ENCODE measurements at places on chromosomes 11 and 22. TPM values are rescaled to one million over a fixed set of nuclear protein-coding genes. Genes with fewer than 3 reads are reported as not detected.

DNA sequence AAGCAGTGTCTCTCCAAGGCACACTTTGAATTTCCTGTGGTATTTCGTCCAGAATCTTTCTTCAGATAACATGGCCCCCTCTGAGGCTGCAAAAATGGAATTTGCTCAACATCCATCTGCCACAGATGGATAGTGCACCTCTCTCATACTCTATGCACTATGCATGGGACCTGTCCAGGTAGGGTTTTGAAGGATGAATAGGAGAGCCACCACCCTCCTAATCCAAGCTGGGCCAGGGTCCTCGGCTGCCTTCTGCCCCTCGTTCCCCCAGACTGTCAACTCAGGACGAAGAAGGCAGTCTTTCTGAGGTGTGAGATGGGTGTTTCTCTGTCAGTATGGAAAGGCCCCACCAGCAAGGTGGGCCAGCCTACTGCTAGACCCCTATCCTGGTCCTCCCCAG is 56.4 kb downstream of the MN1 start:
- DNase-seq, result no peak
- no peak overlapping the region for H3K4me3 ChIP-seq
- peaks cover 27% of the 10 kb centered on the region for H3K4me1 ChIP-seq
- H3K27me3 ChIP-seq, result peaks cover 68% of the 10 kb centered on the region

The LRP4 gene
- total RNA-seq, result 46.9 TPM

GRCh38 chr11:526192-526591 is 9.2 kb downstream of the HRAS start:
- DNase-seq, result no peak
- H3K36me3 ChIP-seq, result no peaks in the 10 kb centered on the region
- H3K27ac ChIP-seq, result no peak overlapping the region
- no peaks in the 10 kb centered on the region for H3K4me1 ChIP-seq

GRCh38 chr11:40133498-40133897 is 1326.0 kb downstream of the LRRC4C start:
- no peak for DNase-seq
- H3K4me1 ChIP-seq, result peaks cover 26% of the 10 kb centered on the region
- no peaks in the 10 kb centered on the region for H3K36me3 ChIP-seq
- H3K4me3 ChIP-seq, result no peak overlapping the region

DNA sequence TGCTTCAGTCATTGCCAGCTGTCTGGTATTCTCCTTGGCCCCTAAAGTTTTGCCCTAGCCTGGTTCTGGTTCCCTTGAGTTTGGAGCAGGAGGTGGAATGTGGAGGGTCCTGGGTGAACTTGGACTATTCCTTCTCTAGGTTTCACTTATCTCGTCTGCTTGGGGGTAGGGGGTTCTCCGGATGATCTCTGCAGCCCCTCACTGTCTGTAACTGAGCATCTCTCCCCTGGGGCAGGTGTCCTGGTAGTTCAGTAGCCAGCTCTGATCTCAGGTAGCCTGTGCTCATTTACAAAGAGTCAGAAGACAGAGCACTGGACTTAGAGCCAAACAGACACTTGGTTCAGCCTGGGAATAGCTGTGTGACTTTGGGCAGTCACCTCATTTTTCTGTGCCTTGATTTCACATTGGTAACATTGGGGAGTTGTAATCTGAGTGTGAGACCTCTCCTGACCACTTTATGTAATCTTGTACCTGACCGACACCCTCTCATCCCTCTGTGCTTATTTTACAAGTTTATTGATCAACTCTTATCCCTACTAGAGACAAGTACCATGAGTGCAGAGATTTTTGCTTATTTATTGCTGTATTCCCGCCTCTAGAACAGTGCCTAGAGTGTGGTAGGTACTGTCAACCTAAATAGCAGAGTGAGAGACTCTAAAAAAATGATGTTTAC is 804 bp downstream of the CCDC134 start:
- peaks cover 11% of the 10 kb centered on the region for H3K4me1 ChIP-seq
- H3K36me3 ChIP-seq, result no peaks in the 10 kb centered on the region
- DNase-seq, result no peak
- H3K4me3 ChIP-seq, result peak overlapping the region; percentile 97

DNA sequence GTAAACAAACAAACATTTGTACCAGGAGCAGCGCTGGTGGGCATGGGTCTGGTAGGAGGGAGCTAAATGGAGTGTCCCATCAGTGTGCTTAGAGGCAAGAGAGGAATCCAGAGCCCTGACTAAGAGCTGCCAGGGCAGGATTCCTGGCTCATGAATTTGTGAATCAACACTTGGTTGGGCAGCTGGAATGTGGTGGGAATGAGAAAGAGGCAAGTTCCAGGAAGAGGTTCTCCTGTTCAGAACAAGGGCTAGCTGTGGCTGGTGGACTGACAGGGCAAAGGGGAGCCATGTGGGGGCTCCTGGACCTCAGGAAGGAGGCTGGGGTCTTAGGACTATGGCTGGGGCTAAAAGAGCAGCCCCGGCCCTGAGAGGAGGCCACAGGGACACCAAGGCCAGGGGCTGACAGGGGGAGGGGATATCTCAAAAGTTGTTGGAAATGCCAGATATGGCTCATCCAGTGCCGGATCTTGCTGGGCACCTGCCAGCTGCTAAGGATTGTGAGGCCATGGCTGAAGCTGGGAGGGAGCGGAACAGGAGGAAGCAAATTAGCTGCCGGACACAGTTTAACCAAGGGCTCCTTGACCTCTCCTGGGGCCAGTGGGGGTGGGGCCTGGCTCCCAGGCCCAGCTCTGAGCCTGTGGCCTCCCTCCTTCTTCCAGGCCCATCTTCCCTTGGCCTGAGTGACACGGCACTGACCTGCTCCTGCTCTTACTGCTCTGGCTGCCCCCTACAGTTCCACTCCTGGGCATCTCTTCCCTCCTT is 14.6 kb upstream of the P2RY6 start:
- H3K27ac ChIP-seq, result peak overlapping the region; percentile 38
- no peak overlapping the region for H3K4me3 ChIP-seq
- peak; percentile 51 for DNase-seq
- H3K36me3 ChIP-seq, result no peaks in the 10 kb centered on the region

The ANKRD49 gene
- total RNA-seq, result 21.7 TPM

The TEX12 gene
- not detected for total RNA-seq

DNA sequence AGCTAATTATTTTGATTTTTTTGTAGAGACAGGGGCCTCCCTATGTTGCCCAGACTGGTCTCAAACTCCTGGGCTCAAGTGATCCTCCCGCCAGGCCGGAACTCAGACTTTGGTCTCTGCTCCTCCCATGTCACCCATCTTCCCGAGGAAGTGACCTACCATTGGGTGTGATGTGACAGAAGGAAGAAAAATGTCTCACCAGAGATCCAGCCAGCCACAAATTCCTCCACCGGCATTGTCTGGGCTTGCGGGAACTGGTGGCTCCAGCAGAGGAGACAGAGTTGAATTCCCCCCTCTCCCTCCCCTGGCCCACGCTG is 772 bp downstream of the SLC25A45 start:
- no peaks in the 10 kb centered on the region for H3K27me3 ChIP-seq
- peak overlapping the region; percentile 79 for H3K4me3 ChIP-seq
- peak overlapping the region; percentile 98 for H3K27ac ChIP-seq
- peaks cover 26% of the 10 kb centered on the region for H3K4me1 ChIP-seq

GRCh38 chr22:36573815-36574363 is 44.9 kb upstream of the EIF3D start:
- H3K27me3 ChIP-seq, result peaks cover 5% of the 10 kb centered on the region
- no peak for DNase-seq
- H3K4me3 ChIP-seq, result no peak overlapping the region
- no peak overlapping the region for H3K27ac ChIP-seq
- peaks cover 5% of the 10 kb centered on the region for H3K4me1 ChIP-seq

The RIC3 gene
- total RNA-seq, result 12.0 TPM

DNA sequence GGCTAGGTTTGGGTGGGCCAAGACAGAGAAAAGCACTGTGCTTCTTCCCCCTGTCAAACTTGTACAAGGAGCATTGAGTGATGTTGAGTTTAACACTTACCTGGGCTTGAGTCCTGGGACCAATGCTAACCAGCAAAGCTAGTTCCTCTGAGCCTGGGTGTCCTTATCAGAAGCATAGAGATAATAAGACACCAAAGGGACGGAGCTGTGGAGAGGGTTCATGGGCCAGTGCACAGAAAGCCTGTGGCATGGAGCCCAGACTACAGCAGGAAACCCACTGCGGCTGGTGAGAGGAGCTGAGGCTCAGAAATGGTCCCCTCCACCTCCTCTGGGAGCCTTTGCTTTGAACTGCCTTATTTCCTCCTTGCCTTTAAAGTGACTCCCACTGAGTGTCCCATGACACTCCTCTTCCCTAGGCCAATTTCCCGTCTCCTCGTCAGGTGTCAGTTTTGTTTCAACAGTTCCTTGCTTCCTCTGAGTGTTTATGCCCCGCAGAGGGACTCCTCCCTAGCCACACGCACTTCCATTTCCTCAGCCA is 9.4 kb downstream of the SLCO2B1 start:
- no peaks in the 10 kb centered on the region for H3K27me3 ChIP-seq
- peak overlapping the region; percentile 7 for H3K27ac ChIP-seq
- H3K36me3 ChIP-seq, result no peaks in the 10 kb centered on the region
- H3K4me1 ChIP-seq, result peaks cover 3% of the 10 kb centered on the region
- peak overlapping the region; percentile 6 for H3K4me3 ChIP-seq

DNA sequence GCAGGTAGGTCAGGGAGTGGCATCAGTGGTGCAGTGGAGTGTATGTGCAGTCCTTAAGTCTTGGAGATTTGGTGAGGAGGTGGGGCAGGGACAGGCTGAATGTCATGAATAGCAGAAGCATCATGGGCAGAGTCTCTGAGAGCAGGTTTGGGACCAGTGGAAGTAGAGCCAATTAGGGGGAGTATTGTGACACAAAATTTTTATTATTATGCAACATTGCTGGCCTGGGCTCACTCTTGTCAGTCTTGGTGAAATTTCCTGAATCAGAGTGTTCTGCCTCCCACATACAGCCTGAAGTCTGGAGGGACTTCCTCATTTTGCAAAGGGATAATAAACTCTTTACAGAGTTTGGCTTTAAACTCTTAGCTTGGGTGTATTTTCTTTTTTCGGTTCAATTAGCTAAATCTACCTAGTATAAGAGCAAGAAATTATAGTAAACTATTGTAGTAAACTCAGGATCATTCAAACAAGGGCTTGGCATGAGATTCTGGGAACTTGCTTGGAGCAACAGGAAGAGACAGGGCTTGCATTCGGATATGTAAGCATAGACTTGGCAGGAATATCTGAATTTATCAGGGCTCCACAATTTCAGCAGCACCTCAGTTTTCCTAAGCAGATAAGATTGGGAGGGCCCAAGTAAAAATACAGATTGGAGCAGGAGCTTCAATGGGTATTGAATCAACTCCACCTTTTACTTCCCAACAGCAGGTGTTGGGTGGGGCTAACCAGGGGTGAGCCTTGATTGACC is 67.7 kb downstream of the FDX1 start:
- DNase-seq, result no peak
- H3K4me3 ChIP-seq, result no peak overlapping the region

The PRR33 gene
- not detected for total RNA-seq

GRCh38 chr11:100560606-100561005 is 126.5 kb upstream of the ARHGAP42 start:
- no peaks in the 10 kb centered on the region for H3K27me3 ChIP-seq
- DNase-seq, result no peak
- H3K36me3 ChIP-seq, result no peaks in the 10 kb centered on the region
- H3K27ac ChIP-seq, result no peak overlapping the region

- peaks cover 9% of the 10 kb centered on the region for H3K4me1 ChIP-seq
- no peak for DNase-seq
- H3K4me3 ChIP-seq, result no peak overlapping the region
- no peaks in the 10 kb centered on the region for H3K36me3 ChIP-seq
- H3K27me3 ChIP-seq, result no peaks in the 10 kb centered on the region
Measured at GRCh38 chr22:29187831-29188230, 17.9 kb upstream of the EMID1 start.

The ANO3 gene
- 1.0 TPM for total RNA-seq

The CYTH4 gene
- not detected for total RNA-seq

The TMEM151A gene
- total RNA-seq, result 2.1 TPM

- DNase-seq, result no peak
- H3K4me3 ChIP-seq, result peak within 1 kb of the TSS; percentile 96
- H3K27me3 ChIP-seq, result no peaks in the 10 kb centered on the region
- peak within 1 kb of the TSS; percentile 98 for H3K27ac ChIP-seq
- peaks cover 8% of the 10 kb centered on the region for H3K36me3 ChIP-seq
Measured at GRCh38 chr22:20494978-20495860, at the start of gene KLHL22. TSS of gene KLHL22 (minus strand) at chr22:20495795. CDS start at chr22:20489211, 6,584 bp downstream.

The TP53AIP1 gene
- 0.24 TPM for total RNA-seq

The MRPL23 gene
- total RNA-seq, result 40.0 TPM

The SLN gene
- not detected for total RNA-seq

The OR52H1 gene
- total RNA-seq, result not detected

- H3K4me1 ChIP-seq, result peaks cover 18% of the 10 kb centered on the region
- H3K36me3 ChIP-seq, result peaks cover 10% of the 10 kb centered on the region
- H3K4me3 ChIP-seq, result peak overlapping the region; percentile 99
- no peak for DNase-seq
- H3K27me3 ChIP-seq, result peaks cover 3% of the 10 kb centered on the region
- H3K27ac ChIP-seq, result peak overlapping the region; percentile 82
Measured at GRCh38 chr22:20982563-20982882, 426 bp downstream of the LZTR1 start.

- no peaks in the 10 kb centered on the region for H3K27me3 ChIP-seq
- H3K4me1 ChIP-seq, result peaks cover 43% of the 10 kb centered on the region
- peak overlapping the region; percentile 37 for H3K4me3 ChIP-seq
- DNase-seq, result no peak
- peak overlapping the region; percentile 87 for H3K27ac ChIP-seq
Measured at GRCh38 chr11:96324912-96325311, 18.1 kb downstream of the MAML2 start.

DNA sequence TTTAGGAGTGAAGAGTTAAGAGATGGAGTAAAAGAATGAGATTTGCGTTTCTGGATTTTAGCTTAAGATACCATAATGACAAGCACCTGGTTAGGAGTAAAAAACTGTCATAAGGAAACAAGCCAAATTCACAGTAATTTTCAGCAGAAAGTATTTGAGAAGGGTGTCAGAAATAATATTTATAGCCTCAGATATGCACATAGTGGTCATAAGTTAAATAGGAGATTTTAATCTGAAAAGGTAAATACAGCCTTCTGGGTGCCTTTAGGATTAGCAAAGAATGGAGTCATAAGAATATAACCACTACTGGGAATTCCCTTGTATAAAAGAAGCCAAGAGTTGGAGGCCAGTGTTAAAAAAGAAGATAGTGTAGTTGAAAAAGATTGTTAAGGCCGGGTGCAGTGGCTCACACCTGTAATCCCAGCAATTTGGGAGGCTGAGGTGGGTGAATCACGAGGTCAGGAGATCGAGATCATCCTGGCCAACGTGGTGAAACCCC is 160.1 kb downstream of the SWAP70 start:
- peaks cover 24% of the 10 kb centered on the region for H3K4me1 ChIP-seq
- H3K27me3 ChIP-seq, result no peaks in the 10 kb centered on the region
- H3K4me3 ChIP-seq, result no peak overlapping the region

- DNase-seq, result no peak
- H3K4me3 ChIP-seq, result no peak overlapping the region
Measured at GRCh38 chr11:92880381-92880780, 89.1 kb upstream of the MTNR1B start.

GRCh38 chr22:23675502-23676415 is 15.1 kb upstream of the RGL4 start:
- H3K36me3 ChIP-seq, result no peaks in the 10 kb centered on the region
- no peak for DNase-seq
- H3K27ac ChIP-seq, result no peak overlapping the region
- no peak overlapping the region for H3K4me3 ChIP-seq
- no peaks in the 10 kb centered on the region for H3K27me3 ChIP-seq
